MCF 10A (cell line): ENCODE measurements at places on chromosomes 2 and 18. TPM values are rescaled to one million over a fixed set of nuclear protein-coding genes. Genes with fewer than 3 reads are reported as not detected.

RNF125 gene
- total RNA-seq, result 3.5 and 6.2 TPM in 2 replicates

HAAO gene
- not detected in 2 replicates for total RNA-seq

DSG4 gene
- total RNA-seq, result not detected in 2 replicates

ADD2 gene
- total RNA-seq, result 0.23 and 0.34 TPM in 2 replicates

TMEM169 gene
- 0.25 and 0.35 TPM in 2 replicates for total RNA-seq

CDKL4 gene
- 1.1 TPM in 1 of 2 replicates, not detected in the other for total RNA-seq

OXER1 gene
- total RNA-seq, result not detected in 2 replicates

PROKR1 gene
- total RNA-seq, result not detected in 2 replicates

FBLN7 gene
- 0.07 and 0.14 TPM in 2 replicates for total RNA-seq

AOX1 gene
- total RNA-seq, result 54.0 and 76.6 TPM in 2 replicates

CTNNA2 gene
- not detected in 2 replicates for total RNA-seq

CBLN2 gene
- not detected in 2 replicates for total RNA-seq

PPP3R1 gene
- 50.9 and 54.6 TPM in 2 replicates for total RNA-seq

COLEC12 gene
- total RNA-seq, result 0.05 TPM in 1 of 2 replicates, not detected in the other

TIMM21 gene
- total RNA-seq, result 33.4 and 48.3 TPM in 2 replicates

CD8B2 gene
- total RNA-seq, result not detected in 2 replicates

TMEM37 gene
- total RNA-seq, result 0.17 TPM in 1 of 2 replicates, not detected in the other

PDE6D gene
- total RNA-seq, result 13.2 and 20.6 TPM in 2 replicates

KCNE4 gene
- total RNA-seq, result not detected in 2 replicates

MRPS9 gene
- 30.4 and 40.0 TPM in 2 replicates for total RNA-seq

MC4R gene
- not detected in 2 replicates for total RNA-seq

ABCG8 gene
- not detected in 2 replicates for total RNA-seq

CFAP210 gene
- not detected in 2 replicates for total RNA-seq

CRYGC gene
- not detected in 2 replicates for total RNA-seq

CRYBA2 gene
- total RNA-seq, result not detected in 2 replicates

PRSS56 gene
- not detected in 2 replicates for total RNA-seq

CRACDL gene
- total RNA-seq, result 12.9 and 13.0 TPM in 2 replicates

SPHKAP gene
- total RNA-seq, result not detected in 2 replicates

ACKR3 gene
- total RNA-seq, result 0.29 and 0.61 TPM in 2 replicates

RFTN2 gene
- not detected in 2 replicates for total RNA-seq

MCM6 gene
- total RNA-seq, result 10.1 and 13.5 TPM in 2 replicates

ZNF804A gene
- 0.17 TPM in 1 of 2 replicates, not detected in the other for total RNA-seq

PSMD14 gene
- 130 and 135 TPM in 2 replicates for total RNA-seq
